CD4-positive, alpha-beta memory T cell (primary cell): ENCODE measurements at places on chromosomes 6 and 20. TPM values are rescaled to one million over a fixed set of nuclear protein-coding genes. Genes with fewer than 3 reads are reported as not detected.

- no peaks in the 10 kb centered on the region for H3K27me3 ChIP-seq
- no peaks in the 10 kb centered on the region for H3K4me1 ChIP-seq
- DNase-seq = no peak
- no peak overlapping the region for H3K4me3 ChIP-seq
Measured at GRCh38 chr20:50260479-50261221, 70.0 kb downstream of the CEBPB start.

ZNF341 gene
- 1.5 TPM for polyA plus RNA-seq

CENPW gene
- polyA plus RNA-seq = 2.9 TPM

GRCh38 chr20:6663751-6664388 lies 103.6 kb upstream of the BMP2 start:
- H3K27ac ChIP-seq = no peak overlapping the region
- H3K4me1 ChIP-seq = no peaks in the 10 kb centered on the region
- no peaks in the 10 kb centered on the region for H3K36me3 ChIP-seq

GRCh38 chr6:164214066-164214465 lies 799.5 kb downstream of the QKI start:
- no peaks in the 10 kb centered on the region for H3K36me3 ChIP-seq
- H3K27ac ChIP-seq = no peak overlapping the region

PLA2G7 gene
- not detected for polyA plus RNA-seq

FRK gene
- polyA plus RNA-seq = 0.04 TPM
